ENCODE measurements at places on chromosomes 16 and 17.
A peak's percentile ranks its signal among the peaks of the same experiment; 100 is the strongest.

- no peak for DNase-seq
Observed at GRCh38 chr16:12350945-12351344, 374.4 kb downstream of the SNX29 start.

- no peak for DNase-seq
Observed at GRCh38 chr16:48535369-48535787, 74.6 kb downstream of the N4BP1 start.

DNA sequence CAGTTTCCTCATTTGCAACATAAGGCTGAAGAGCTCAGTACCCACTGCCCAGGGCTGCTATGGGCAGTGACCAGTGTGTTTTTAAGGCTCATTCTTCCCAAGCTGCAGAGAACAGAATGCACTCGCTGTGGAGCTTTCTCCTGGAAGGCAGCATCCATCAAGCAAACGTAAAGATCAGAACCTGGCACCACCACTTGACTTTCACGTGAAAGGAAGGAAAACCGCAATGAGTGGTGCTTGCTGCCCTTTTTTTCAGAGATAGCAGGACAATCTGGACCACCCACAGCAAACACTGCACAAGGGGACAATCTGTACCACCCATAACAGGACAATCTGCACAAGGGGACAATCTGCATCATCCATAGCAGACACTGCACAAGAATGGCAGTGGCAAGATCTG is 11.2 kb downstream of the CSNK1D start:
- DNase-seq: no peak

DNA sequence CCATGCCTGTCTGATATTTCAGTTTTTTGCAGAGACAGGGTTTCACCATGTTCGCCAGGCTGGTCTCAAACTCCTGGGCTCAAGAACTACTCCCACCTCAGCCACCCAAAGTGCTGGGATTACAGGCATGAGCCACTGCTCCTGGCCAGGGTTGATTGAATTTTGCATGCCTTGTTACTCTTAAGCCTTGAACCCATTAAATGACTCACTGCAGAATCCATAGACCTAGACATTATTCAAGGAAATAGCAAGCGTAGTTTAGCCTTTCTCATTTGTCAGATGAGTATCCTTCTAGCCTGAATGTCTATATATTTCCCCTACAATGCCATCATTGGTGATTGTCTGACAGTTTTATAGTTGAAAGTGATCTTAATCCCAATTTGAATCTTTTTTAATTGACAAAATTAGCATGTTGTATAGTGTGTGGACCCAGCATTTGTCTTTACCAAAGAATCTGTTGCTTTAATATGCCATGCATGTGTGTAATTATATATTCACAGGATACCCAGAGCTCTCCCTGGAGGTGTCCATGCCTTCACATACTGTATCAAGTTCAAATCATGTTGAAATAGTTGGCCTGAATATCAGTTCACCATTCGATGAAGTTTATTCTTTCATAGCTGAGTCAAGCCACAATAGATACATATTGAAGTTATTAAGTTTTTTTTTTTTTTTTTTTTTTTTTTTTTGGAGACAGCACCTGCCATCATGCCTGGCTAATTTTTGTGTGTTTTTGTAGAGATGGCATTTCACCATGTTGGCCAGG is 321.0 kb downstream of the CPPED1 start:
- DNase-seq: no peak

DNA sequence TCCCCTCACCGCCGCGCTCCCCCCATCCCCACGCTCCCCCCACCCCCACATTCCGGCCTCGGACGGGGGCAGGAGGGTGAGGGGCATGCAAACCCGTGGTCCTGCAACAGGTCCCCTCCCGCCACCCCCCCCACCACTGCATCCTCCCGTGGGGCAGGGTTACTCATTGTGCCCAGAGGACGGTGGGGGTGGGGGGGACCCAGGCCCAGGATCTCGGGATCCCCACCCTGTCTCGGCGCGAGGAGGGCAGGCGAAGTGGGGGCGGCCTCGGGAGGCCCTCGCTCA is 8.5 kb downstream of the SLC22A31 start:
- no peak for DNase-seq

- DNase-seq: no peak
Observed at GRCh38 chr16:69840975-69841374, 78.8 kb downstream of the WWP2 start.

DNA sequence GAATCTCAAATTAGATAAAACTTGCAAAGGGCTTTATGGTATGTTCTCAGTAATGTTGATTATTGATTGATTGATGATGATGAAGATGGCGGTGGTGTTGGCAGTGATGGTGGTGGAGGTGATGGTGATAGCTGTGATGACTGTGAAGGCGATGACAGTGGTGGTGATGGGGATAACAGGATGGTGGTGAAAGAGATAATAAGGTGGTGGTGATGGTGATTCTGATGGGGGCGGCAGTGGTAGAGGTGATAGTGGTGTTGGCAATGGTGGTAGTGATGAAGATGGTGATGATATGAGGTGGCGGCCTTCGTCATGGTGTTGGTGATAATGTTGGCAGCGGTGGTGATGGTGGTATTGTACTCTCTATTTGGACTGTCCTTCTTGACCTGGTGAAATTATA is 238.3 kb downstream of the XYLT1 start:
- DNase-seq: no peak

DNA sequence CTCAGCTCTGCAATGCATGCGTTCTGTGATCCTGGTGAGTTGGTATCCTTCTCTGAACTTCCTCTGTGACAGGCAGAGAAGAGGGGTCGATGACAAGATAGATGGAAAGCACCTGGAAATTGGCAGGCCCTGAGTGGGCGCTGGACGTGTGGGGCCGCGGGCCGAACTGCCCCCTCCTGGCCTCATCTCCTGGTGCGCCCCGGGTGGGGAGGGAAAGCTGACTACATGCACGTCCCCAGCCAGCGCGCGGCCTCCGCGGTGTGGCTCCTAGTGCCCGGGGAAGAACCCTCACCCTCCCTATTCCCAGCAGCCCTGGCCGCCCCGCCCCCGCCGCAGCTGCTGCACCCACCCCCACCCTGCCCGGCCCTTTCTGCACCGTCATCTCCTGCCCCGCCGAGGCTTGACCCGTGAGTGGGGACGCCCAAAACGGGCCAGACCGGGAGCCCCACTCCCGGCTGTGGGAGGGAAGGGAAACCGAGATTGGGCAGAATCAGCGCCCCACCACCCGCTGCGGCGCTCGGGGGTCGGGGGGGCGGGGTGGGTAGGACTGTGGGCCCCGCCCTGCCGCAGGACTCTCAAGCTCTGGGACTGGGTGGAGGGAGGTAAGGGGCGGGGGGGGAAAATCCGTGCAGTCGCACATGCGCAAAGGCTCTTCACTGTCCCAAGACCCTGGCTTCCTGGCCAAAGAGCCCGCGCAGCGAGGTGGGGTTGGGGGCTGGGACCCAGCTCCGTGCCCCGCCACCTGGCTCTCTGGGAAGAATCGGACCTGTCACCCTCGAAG is at the start of gene NOL3:
Gene NOL3 (plus strand): TSS at position 371 of the 781 bp plus-strand sequence.
- peak; percentile 70 for DNase-seq

GRCh38 chr17:76445697-76446448 is 7.1 kb downstream of the UBE2O start:
- DNase-seq: no peak

GRCh38 chr16:65481956-65482355 is 360.1 kb upstream of the CDH11 start:
- no peak for DNase-seq

DNA sequence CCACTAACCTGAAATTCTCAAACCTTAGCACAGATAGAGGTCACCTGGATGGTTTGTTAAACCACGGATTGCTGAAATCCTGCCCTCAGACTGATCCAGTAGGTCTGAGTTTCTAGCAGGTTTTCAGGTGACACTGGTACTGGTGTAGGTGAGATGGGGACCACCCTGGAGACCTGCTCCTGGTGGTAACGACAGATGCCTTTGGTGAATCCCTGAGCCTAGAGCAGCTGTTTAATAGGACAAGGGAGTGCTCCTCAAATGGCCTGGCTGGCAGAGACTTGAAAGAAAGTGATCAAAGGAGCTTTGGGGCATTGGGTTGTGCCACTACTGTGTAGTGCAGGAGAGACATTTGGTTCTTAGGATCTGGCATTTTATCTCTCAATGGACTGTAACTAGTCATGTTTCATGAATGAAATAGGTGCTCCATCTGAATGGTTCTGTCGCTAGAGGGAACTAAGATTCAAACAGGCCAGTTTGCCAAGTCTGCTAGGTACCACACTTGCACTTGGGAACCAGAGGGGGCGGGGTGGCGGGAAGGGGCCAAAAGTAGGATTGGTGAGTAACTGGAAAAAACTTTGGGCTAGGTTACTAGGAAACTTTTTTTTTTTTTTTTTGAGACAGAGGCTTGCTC is 2.9 kb upstream of the IFI35 start:
- no peak for DNase-seq

- DNase-seq: no peak
Observed at GRCh38 chr16:22721511-22722100, 92.4 kb upstream of the HS3ST2 start.

DNA sequence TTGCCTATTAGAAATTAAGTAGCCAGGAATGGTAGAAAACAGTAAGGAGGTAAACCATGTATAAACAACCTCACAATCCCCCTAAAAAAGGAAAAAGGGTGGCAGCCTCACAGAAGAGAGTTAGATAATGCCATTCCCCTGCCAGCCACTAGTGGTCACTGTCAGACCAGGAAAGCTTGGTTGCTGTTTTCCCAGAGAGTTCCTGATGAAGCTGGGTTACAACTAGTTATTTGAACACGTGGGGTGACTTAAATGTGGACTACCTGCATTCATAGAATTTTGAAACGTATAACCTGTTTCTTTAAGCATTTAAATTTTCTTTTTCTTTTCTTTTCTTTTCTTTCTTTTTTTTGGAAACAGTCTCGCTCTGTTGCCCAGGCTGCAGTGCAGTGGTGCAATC is 5.8 kb downstream of the GPRC5C start:
- DNase-seq: no peak

DNA sequence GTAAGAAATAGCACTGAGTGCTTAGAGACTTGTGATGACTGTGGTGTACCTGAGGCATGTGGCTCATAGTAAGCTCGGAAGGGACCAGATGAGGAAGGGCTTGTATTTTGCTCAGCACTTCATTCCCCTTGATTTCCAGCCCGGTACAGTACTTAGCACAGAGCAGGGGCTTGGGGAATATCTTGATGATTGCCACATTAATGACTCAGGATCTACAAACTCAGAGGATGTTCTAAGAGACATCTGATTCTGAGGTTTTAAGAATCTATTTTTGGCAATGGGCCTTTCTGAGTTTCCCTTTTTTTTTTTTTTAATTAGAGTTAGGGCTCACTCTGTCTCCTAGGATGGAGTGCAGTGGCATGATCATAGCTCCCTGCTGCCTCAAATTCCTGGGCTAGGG is 9.1 kb downstream of the ASPHD1 start:
- DNase-seq: no peak
